ENCODE measurements at places on chromosomes 5 and 9.
A peak's percentile ranks its signal among the peaks of the same experiment; 100 is the strongest.

- no peak for DNase-seq
These were observed 39.5 kb downstream of the CXXC5 start for GRCh38 chr5:139687656-139688055.

DNA sequence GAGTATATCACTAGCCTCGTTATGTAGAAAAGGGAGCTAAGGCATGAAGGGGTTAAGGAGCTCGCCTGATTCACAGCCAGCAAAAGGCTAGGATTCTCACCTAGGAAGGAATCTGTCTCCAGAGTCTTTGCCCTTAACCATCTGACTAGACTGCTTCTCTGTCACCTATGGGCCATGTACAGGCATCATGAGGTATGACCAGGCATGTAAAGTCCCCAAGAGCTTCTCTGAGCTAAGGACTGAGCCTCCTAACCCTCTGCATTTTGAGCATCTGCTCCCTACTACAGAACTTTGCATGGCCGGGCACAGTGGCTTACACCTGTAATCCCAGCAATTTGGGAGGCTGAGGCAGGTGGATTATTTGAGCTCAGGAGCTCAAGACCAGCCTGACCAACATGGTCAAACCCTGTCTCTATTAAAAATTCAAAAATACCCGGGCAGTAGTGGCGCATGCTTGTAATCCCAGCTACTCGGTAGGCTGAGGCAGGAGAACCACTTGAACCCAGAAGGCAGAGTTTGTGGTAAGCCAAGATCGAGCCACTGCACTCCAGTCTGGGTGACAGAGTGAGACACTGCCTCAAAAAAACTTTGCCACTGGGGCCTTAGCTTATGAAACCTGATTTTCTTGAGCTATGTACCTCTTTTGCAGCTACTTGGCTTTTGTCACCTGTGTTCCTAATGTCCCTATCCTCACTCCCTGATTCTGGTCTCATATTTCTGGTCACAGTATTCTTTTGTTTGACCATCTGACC is 33.2 kb upstream of the IL7R start:
- DNase-seq, result no peak

DNA sequence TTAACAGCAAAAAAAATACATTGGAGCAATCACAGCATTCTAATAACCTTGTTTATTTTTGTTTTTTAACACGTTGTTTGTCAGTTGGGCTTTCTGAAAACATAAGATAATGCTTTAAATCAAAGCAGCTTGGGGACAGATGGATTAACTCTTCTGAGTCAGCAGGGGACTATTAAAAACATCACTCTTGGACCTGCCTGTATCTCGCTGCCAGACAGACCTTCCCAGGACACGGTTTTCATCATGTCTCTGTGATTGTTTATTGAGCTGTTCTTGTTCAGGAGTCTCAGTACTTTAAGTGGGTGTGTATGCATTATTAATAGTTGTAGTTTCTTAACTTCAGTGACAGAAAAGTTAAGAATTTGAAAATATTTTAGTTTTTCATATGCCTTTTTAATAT is 173.2 kb downstream of the SH3GL2 start:
- no peak for DNase-seq

GRCh38 chr5:6076341-6077239 is 301.8 kb downstream of the MED10 start:
- DNase-seq, result no peak

DNA sequence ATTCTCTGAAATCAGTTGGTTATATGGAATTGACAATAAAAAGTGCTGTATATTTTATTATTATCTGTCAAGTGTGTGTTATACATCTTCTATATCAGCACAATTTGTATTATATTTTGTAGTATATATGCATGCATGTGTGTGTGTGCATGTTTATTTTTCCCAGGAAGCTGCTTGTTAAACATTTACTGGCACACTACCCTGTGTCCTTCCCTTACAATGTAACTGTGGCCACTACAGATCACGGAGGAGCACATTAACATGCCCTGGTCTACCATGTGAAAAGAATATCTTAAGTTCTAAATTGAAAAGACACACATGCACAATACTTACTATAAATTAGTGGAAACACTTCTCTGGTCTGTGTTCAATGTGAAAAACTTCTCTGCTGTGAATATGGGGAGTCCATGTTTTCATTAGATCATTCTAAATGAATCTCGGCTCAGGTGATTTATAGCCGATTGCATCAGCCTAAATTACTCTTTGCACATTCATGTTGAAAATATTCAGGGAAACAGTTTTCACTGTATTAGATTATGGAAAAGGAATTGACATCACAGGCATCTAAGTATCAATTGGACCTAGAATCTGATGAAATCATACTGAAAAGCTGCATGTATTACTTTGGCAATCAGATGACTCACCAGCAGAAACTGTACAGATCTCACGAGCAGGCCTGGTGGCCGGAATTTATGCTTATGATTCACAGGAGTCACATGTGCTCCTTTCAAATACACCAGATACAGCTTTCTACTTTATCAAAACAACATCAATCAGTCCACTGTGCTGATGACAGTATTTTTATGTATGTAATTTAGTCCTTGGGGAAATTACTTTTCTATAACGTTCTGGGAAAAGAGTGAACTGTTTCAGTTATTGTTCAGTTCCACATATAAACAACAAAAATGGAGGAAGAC is 39.4 kb downstream of the LURAP1L start:
- no peak for DNase-seq

- DNase-seq, result peak; percentile 81
These were observed 74.8 kb downstream of the ICE1 start for GRCh38 chr5:5497152-5497788.

DNA sequence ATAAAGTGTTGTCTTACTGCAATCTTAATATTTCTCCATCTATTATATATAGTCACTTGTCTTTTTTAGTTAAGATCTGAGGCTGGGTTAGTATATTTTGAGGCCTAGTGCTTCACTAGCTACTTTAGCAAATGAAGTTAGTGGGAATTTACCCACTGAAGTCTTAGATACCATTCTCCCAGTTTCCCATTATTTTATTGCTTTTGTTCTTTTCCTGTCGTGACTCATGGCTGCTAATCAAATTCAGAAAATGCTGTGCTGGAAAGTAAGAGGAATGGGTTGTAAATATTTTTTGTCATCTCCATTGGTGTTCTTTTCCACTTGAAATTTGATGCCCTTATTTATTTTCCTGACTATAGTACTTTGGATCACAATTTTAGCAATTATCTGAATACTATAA is 14.2 kb downstream of the TCERG1 start:
- no peak for DNase-seq

- DNase-seq, result peak; percentile 87
These were observed 32.7 kb upstream of the FSD1L start for GRCh38 chr9:105414947-105415661.

- no peak for DNase-seq
These were observed 56.1 kb downstream of the SAXO1 start for GRCh38 chr9:18976709-18977531.

GRCh38 chr9:126856326-126856877 is 4.0 kb upstream of the ZBTB34 start:
- peak; percentile 76 for DNase-seq

- DNase-seq, result no peak
These were observed 545.3 kb upstream of the DAP start for GRCh38 chr5:11306365-11306764.

GRCh38 chr9:93114169-93114983 is 18.4 kb downstream of the CARD19 start:
- peak; percentile 73 for DNase-seq

DNA sequence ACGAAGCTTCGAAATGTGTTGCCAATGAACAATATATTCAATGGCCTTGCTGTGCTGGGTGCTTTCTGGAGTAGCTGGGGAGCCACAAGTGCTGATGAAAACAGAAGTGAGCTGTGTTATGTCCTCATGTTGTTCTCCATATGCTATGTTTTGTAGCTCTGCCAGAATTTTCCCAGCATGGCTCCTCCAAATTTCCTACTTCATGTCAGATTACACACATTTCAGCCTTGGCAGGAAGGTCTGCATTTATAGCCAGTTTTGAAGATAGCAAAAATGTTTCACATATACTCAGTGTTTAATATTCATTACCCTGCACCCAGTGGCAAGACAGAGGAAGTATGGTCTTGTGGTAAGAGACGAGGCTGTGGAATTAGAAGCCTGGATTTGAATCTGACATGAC is 22.6 kb upstream of the NMUR2 start:
- no peak for DNase-seq

DNA sequence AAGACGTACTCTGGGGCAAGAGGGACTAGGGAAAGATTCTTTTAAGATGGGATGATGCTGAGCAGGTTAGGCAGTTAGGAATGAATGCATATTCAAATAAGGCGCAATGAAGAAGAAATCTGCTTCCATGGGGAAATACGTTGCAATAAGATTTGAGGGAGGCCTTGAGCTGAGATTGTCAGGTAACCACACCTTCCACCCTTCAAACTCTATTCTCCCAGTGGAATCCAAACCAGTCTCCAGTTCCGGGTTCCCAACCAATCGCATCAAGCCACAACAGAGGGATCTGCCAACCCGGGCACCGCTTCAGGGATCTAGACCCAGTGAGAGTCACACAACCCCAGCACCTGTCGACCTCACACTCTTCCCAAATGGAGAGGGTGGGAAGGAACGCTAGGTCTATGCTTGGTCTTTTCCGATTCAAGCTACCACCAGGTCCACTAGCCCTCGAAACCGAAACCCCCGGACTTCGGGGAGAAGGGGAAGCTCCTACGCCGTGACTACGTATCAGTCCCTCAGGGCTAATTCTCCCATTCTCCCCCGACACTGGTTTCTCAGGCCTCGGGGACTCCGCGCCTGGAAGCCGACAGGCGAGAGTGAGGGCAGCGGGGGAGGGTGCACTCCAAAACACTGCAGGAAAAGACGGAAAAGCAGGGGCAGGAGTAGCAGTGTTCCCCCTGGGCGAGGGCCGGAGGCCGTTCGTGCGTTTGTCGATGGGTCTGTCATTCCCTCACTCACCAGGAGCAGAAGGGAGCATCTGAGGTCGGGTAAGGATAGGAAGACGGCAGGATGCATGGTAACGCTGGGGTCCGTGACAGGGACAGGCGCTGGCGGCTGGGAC is 534 bp downstream of the ERP44 start:
- peak; percentile 94 for DNase-seq

- DNase-seq, result no peak
These were observed 32.3 kb downstream of the DIMT1 start for GRCh38 chr5:62371409-62371808.

- DNase-seq, result no peak
These were observed 41.6 kb downstream of the TSTD2 start for GRCh38 chr9:97591535-97591934.

GRCh38 chr9:37551468-37551867 is 24.7 kb downstream of the FBXO10 start:
- DNase-seq, result no peak

DNA sequence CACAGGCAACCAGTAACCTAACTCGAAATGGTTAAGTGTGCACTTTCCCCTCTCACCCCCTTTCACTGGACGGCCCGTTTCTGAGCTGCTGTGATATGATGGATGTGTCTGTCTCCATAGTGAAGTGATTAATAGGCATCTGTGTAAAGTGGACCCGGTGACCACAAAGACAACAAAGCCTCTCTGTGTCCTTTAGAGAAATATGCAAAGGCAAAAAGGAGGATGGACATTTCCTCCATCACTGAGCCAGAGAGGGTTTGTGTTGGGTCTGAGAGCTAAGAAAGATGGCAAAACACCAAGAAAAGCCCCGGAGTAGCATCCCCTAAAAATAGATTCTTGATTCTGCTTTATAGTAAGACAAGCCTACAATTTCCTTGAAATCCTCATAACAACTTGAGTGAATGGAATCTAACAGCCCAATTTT is 120.6 kb downstream of the SEMA6A start:
- peak; percentile 50 for DNase-seq

DNA sequence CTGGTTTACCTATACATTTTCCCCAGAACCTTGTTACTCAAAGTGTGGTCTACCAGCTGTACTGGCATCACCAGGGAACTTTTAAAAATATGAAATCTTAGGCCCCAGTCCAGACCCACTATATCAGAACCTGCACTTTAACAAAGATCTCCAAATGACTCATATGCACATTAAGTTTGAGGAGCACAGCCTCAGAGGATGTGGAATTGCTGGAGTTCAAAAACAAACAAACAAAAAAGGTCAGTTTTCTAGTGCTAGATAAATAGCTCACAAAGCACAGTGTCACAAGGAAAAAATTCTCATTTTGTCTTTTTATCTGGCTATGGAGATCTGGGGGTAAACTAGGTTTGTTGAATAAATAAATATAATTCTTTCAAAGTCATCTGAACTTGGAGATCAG is 68.9 kb upstream of the ANKRD55 start:
- no peak for DNase-seq

GRCh38 chr5:73818357-73818756 is 192.4 kb downstream of the ARHGEF28 start:
- no peak for DNase-seq

- DNase-seq, result no peak
These were observed 79.2 kb downstream of the DPYSL3 start for GRCh38 chr5:147430628-147431027.

GRCh38 chr5:1884678-1885403 is 2.1 kb upstream of the IRX4 start:
- DNase-seq, result peak; percentile 72

DNA sequence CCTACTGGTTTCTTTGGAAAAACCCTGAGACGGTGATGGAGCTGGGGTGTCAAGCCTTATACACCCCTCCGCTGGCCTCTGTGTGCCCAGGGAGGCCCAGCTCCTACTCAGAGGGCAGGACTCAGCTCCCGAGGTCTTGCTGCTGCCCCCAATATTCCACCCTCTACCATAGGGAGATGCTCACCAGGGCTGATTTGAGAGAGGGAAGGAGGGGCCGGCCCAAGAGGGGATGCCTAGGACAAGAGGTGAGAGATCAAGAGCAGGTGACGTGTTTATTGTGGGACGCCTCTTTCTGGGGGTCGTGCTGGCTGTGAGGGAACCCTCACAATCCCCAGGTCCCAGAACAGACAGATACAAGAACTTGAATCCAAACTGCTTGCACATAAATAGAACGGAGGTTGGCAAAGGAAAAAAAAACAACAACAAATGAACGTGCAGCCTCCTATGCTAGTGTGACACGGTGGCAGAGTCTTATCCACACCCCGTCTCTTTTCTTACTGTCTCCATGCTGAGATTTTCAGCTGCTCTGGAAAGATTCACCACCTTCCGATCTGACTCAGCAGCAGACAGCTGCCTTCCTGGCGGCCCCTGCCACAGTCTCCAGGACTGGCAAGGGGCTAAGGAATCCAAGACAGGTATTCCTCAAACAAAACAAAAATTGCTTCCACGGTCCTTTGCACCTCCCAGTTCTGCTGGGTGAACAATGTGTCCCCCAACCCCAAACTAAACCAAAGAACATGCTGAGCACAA is 22.3 kb downstream of the FABP6 start:
- no peak for DNase-seq

- DNase-seq, result no peak
These were observed 596 bp upstream of the ADAMTS6 start for GRCh38 chr5:65482296-65482735.

GRCh38 chr9:83220730-83221129 is 157.8 kb upstream of the RASEF start:
- DNase-seq, result no peak

DNA sequence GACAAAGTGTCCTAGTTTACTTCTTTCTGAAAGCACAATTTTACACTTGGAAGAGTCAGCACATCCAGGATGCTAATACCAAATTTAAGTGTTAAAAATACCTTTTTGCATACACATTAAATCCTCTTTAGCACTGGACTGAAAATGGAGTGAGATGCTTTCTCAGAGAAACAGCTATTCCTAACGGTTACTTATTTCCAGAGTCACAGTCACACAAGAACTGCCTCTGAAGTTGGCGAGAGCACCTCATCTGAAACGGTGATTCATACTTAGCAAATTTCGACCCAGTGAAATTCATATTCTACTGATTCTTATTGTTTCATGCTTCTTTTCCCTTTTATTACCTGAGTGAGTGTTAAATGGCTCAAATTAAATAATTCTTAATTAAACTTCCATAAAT is 12.2 kb downstream of the CDH18 start:
- DNase-seq, result no peak

All from endodermal cell (in vitro differentiated cells).